ENCODE measurements at places on chromosomes 3 and 15. TPM values are rescaled to one million over a fixed set of nuclear protein-coding genes. Genes with fewer than 3 reads are reported as not detected.

DNA sequence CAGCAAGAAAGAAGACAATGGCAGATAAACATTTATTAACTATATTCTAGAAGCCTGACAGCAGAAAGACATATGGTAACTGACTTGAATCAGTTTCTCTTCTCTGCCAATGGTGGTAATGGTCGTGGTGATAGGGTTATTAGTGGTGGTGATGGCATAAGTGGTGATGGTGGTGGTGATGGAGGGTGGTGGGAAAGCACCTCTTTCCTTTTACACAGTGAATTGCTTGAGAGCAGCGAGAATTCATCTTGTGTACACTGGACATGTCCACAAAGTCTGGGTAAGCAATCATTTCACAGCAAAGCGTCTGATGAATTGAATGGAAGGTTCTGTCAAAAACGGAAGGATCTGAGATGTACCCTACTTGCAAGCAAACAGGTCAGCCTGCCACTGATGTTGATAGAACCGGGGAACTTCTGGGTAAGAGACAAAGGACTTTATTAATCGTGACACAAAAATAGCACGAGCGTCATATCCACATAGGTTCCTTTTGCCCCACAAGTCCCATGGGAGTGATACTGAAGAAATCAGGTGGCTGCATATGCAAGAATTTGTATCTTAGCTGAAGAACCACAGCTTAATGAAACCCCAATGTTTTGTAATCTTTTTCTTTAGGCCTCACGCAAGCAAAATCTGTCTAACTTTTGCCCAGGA, 23.5 kb upstream of the TBC1D5 start:
- no peaks in the 10 kb centered on the region for H3K36me3 ChIP-seq
- no peak overlapping the region for H3K4me3 ChIP-seq
- H3K4me1 ChIP-seq, result no peaks in the 10 kb centered on the region

CFAP91 gene
- 9.0 TPM for total RNA-seq

GRCh38 chr3:94614192-94614591, 551.3 kb downstream of the NSUN3 start:
- H3K4me1 ChIP-seq, result no peaks in the 10 kb centered on the region
- H3K36me3 ChIP-seq, result no peaks in the 10 kb centered on the region
- H3K27me3 ChIP-seq, result no peaks in the 10 kb centered on the region
- H3K27ac ChIP-seq, result no peak overlapping the region

DNA sequence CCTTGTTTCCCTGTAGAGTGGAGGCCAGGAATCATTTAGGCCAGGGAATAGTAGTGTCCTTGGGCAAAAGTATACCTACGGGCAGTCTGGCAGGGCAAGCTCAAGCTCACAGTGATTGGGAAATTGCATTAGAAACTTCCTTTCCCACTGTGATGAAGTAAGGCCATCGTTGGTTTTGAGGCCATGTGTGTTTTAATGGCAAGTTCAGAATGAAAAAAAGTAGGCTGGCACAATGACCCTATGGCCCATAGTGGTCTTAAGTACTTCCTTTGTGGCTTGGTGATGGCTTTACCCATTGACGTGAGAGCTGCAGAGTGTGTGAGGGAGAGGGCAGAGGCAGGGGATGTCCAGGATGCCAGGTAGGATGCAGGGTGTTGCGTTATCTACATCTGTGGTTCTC, 28.8 kb downstream of the LIMD1 start:
- peaks cover 15% of the 10 kb centered on the region for H3K4me1 ChIP-seq
- H3K36me3 ChIP-seq, result peaks cover 3% of the 10 kb centered on the region
- no peak overlapping the region for H3K4me3 ChIP-seq
- H3K27ac ChIP-seq, result no peak overlapping the region
- no peak for DNase-seq

BRPF1 gene
- total RNA-seq, result 22.3 TPM

DNA sequence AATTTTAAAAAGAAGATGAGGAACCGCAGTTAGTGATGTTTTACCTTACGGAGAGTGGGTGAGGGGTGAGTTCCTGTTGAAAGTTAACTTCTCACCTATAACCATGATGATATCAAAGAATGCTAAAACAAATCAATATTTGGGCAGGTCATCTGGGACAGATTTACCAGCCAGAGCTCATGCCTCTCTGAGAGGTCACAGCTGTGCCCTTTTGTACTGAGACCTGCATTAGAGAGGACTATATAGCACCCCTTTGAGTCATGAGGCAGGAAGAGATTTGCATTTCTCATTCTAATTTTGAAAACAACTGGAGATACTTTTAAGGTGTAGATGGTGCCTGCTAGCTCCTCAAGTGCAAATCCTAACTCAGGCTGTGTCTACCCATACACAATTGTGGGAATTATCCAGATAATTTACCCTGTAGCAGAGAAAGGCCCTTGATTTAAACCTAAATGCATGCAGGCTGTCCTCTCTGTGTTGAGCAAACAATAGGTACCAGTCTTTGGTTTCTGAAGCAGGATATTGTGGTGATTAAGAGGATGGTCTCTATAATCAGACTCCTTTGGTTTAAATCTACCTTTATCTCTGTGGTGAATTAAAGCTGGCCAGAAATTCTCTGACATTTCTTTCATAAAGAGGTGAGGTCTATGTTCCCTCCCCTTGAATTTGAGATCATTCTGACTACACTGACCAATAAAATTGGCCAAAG, 5.8 kb upstream of the TM4SF4 start:
- no peak overlapping the region for H3K4me3 ChIP-seq
- no peaks in the 10 kb centered on the region for H3K36me3 ChIP-seq
- H3K27ac ChIP-seq, result no peak overlapping the region
- DNase-seq, result no peak
